Activated CD4-positive, alpha-beta T cell treated with anti-CD3 and anti-CD28 coated beads, Interleukin-2, amount 50 U/mL, for 48 hours (primary cell): ENCODE measurements at places on chromosomes 11 and 22.
A peak's percentile ranks its signal among the peaks of the same experiment; 100 is the strongest.

GRCh38 chr11:130606781-130607511 lies 158.5 kb downstream of the ADAMTS15 start:
- no peak for DNase-seq

GRCh38 chr22:18148293-18148965 lies 1.5 kb upstream of the USP18 start:
- no peak for DNase-seq

GRCh38 chr22:41862530-41863266 lies 29.8 kb downstream of the SREBF2 start:
- DNase-seq = peak; percentile 76

DNA sequence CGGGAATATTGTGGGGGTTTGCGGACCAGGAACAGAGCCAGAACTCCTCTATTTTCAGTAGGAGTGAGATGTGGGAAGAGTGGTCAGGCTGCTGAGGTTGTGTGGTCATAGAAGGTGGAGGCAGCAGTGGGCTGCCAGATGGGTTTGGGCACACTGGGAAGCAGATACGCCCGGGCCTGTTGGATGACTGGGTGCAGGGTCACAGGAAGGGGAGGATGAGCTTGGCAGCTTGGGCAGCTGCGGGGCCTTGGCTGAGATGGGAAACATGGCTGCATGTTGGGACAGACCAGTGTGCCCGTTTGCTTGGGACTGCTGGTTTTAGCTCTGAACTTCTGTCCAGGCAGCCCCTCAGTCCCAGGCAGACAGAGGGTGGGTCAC lies 11.4 kb downstream of the SHANK3 start:
- DNase-seq = no peak

DNA sequence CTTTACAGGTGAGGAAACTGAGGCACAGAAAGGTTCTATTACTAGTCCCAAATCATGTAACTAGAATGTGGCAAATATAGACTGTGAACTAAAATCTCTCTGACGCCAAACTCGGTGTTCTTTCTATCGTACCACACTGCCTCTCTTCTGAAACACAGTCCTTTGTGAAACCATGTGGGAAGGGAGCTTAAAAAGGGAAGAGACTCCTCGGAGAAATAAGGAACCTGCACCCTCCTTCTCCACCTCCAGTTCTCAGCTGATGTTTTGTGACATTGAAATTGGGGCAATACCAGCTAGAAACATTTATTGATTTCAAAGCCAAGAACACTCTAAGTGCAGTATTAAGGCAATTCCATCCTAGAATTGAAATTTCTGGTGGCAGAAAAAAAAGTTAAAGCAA lies 76.4 kb upstream of the DRD2 start:
- no peak for DNase-seq

DNA sequence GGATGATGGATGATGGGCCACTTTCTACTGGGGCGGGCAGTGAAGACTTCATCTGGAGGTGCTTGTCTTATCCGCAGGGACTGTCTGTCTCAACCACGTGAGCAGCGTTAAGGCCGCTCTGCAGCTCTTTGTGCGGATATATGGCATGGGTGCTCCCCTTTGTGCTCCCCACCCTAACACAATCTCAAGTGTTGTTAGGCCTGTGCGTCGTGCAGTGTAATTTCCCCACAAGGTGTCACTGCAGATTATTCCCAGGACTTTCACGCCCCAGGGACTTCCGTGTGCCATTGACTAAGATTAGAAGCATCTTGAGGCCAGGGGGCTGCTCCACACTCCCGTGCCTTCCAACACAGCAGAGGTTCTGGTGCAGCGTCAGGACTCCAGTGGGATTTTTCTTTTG lies 65.3 kb downstream of the TBC1D22A start:
- no peak for DNase-seq

DNA sequence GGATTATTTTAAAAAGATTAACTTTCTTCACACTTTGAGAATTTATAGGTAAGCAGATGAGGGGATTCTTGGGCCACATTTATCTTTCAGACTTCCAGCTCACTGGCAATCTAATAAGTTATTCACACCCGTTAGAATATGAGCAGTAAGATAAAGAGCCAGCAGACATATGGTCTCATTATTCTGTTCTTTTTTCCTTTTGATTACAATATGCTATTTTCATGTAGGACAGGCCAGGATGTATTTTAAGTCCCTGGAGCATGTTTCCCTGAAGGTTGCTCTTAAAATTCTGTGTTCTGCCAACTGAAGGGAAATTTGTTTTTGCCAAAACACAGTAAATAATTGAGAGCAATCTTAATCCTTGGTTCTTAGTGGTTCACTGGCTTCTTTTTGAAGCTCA lies 22.2 kb downstream of the PDHX start:
- DNase-seq = no peak

DNA sequence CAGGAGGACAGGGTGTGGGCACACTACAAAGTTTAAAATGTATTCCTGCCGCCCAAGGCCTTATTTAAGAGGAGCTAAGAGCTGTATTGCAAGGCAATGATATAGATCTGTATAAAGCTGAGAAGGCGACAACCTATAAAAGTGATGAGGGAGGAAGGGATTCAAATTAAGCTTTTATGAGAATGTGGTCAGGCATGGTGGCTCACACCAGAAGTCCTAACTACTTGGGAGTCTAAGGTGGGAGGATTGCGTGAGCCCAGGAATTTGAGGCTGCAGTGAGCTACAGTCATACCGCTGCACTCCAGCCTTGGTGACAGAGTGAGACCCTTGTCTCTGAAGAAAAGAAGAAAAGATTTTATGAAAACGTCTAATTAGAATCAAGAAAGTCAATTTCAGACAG lies 9.7 kb upstream of the GLB1L3 start:
- no peak for DNase-seq

DNA sequence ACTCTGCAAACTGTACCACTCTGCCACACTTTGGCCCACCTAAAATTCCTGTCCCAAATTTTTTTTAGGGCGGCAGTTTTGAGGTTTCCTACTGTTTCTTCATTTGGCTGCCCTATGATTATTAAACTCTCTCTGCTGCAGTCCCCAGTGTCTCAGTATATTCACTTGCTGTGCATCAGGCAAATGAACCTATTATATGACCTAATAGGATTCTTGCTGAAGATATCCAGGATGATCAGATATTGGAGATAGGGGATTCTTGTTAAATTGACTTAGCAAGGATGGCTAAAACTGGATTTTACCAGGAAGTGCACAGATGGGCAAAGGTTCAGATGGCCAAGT lies 410.8 kb upstream of the DDI1 start:
- no peak for DNase-seq

- DNase-seq = peak; percentile 88
These were observed at the start of gene FERMT3 for GRCh38 chr11:64206457-64207255. FERMT3 (plus strand) TSS chr11:64206721; CDS start chr11:64207365, 644 bp downstream.

GRCh38 chr22:46537946-46538813 lies 760 bp upstream of the CELSR1 start:
- no peak for DNase-seq

- no peak for DNase-seq
These were observed 85.9 kb upstream of the PPARA start for GRCh38 chr22:46064228-46064965.

- no peak for DNase-seq
These were observed 390.0 kb downstream of the TENM4 start for GRCh38 chr11:79050786-79051185.

DNA sequence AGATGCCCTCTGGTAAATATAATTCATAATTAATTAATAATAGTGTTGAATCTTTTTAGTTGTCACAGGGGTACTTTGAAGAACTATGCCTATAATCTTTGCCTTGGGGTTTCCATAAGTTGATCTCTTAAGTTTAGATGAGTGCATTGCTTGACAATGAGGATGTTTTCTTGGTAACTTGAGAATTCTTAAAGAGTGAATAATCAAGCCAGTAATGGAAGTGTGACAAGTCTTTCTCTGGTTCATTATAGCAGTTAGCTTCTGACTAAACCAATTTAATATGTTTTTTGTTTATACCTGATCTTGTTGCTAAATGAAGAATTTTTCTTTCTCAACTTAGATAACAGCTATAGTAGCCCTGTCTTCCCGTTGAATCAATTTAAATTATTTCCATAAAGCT lies 46.2 kb downstream of the ATXN10 start:
- DNase-seq = no peak

- DNase-seq = no peak
These were observed 18.8 kb upstream of the DRD2 start for GRCh38 chr11:113494021-113494420.

DNA sequence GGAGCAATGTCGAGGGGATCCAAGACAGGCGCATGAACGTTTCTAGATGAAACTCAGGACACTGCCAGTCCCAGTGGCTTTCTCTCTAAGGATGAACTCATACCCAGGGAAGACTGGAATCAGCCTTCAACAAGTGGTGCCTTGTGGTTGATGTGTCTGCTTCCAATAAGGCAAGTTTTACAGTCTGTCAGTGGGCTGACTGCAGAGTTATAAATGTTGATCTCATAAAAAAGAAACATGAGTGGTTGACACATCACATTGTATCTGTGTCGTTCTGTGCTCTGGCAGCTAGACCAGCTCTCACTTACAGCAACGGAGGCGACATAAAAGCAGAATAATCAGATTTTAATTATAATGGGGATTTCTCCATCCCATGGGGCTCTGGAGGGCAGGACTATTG lies 96.7 kb downstream of the SNX19 start:
- no peak for DNase-seq

DNA sequence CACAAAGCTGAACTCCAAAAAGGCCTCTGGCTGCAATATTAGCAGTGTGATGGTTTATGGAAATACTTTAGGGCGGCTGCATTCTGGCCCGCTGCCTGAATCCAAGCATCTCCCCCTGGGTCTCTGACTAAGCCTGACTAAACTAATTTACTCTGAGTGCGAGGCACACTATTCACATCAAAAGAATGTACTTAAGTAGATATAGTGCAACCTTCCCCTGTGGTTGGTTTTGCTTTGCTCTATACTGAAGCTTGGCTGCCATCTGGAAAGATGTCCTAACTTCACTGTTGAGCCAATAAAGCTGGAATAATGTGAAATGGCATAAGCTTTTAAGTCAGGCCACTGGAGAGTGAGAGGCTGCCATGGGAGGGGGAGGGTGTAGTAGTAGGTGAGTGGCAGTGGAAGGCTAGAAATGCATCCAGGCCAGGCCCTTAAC lies 321.6 kb downstream of the AASDHPPT start:
- DNase-seq = no peak

DNA sequence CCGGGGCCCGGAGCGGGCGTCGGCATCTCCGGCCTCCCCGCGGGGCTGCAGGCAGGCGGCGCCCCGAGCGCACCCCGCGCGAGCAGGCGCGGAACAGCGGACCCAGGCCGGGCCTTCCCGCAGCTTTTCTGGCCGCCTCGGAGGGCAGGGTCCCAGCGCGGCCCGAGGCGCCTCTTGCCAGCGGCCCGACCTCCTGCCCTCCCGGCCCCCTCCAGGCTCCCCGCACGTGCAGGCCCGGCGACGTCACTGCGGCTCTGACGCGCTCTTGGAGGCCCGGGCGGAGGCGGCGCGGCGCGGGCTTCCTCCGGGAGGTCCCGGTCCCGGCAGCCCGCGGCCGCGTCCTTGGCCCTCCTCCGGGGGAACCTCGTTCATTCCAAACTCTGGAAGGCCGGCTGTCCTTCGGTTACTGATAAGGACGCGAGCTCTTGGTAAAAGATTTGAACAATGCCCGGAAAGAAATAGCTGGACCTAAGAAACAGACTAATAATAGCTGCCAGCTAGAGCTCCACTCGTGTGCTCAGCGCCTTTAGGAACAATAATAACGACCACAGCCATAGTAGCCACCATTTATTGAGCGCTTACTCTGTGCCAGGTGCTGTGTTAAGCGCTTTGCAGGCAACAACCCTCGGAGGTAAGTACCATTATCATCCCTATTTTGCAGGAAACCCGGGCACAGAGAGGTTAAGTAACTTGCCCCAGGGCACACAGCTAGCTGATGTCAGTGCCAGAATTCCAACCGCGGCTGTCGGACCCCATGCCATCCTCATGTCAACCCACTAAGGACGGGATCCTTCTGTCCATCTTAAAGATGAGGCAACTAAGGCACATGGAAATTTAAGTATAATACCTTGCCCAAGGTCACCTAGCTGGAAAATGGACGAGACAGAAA lies 39.1 kb upstream of the CREB3L1 start:
- peak; percentile 69 for DNase-seq

GRCh38 chr22:28728002-28728401 lies 13.6 kb downstream of the CHEK2 start:
- DNase-seq = no peak

DNA sequence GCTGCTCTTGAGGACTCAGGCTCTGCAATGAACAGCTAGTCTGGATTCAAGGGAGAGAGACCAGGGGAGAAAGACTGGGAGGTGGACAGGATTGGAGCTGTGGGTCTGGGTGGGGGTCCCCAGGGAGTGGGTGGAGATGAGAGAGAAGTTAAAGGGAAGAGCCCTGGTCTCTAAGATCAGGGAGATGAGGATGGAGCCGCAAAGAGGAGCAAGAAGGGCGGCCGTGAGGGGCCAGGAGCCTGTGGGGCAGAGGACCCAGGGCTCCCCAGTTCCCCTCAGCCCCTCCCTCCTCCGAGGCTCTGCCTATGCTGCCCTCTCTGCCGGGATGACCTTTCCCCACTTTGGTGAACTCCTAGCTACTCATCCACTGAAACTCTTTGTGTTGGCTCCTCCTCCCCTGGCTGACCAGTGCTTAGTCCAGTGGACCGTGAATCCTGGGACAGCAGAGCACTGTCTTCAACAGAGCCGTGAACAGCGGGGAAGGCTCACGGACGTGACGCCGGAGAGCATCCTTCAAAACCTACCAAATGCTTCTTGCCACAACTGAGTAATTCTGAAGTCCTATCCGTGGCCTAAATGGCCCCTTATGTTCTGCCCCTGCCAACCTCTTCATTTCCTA lies 16.4 kb upstream of the RFPL3 start:
- no peak for DNase-seq

GRCh38 chr11:28606930-28607329 lies 498.7 kb downstream of the METTL15 start:
- no peak for DNase-seq

DNA sequence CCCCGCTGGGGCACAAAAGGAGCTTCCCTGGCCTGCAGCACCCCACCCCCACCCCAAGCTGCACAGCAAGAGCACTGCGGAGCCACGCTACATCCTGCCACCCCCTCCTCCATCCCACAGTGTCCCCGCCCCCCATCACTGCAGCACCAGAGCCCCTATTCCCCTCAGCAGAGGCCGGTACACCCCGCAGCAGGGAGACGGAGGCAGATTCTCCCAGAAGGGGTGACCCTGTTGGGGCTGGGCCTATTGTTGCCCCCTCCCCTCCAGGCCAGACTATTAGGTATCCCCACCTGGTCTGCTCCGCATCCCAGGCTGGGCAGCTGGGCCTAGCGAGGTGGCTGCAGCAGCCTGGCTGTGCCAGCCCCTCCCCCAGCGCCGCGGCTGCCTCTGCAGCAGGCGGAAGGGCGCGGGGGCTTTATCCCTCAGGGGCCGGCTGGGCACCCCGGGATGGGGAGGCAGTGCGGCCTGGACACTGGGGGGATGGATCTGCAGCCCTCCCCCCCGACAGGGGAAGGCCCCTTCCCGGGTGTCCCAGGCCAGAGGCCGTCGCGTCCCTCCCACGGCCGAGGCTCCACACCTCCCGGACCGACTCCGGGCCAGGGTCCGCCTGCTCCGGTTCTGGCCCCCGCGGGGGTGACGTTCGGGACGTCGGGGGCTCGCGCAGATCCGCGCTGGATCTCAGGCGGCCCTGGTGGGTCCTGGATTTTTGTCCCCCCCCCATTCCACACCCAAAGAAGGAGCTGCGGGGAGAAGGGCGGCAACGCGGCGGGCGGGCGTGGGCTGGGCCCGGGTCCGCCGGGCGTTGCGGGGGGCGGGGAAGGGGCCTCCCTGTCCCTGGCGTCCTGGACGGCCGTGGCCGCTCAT lies 943 bp downstream of the DUSP8 start:
- DNase-seq = no peak
